ENCODE measurements at places on chromosomes 12 and 14.

- no peak for DNase-seq
Measured at GRCh38 chr14:81449114-81449513, 49.0 kb upstream of the STON2 start.

DNA sequence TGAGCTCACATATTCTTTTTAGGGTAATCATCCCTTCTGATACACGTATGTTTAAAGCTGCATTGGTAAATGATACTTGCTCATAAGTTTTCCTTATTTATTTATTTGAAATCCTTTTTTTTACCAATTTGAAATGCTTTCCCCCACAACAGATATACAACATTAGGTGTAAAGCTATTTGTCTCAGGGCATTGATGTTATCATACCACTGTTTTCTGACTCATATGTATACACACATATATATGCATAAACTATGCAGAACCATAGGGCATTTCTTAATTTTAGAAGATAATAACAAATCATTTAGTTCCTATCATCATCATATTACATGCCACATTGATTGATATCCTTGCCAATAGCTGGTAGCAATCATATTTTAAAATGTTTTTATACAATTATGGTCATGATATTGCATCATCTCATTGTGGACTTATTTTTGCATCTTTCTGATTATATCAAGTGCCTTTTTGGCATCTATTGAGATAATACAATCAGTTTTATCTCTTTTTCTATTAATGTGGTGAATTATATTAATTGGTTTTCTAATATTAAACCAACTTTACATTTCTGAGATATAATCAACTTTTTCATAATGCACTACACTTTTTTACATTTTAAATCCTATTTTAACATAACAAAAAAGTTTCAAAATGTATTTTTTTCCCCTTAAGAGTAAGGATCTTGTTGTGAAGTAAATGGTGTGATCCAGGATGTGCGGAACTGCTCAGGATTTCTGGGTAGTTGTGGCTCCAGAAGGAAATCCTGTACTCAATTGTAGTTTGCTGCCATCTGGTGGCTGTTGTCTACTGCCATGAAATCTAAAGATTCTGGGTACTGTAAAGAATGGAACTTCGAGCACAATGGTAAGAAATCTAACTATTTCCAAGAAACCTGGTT, 16.7 kb downstream of the OR9K2 start:
- DNase-seq = no peak

DNA sequence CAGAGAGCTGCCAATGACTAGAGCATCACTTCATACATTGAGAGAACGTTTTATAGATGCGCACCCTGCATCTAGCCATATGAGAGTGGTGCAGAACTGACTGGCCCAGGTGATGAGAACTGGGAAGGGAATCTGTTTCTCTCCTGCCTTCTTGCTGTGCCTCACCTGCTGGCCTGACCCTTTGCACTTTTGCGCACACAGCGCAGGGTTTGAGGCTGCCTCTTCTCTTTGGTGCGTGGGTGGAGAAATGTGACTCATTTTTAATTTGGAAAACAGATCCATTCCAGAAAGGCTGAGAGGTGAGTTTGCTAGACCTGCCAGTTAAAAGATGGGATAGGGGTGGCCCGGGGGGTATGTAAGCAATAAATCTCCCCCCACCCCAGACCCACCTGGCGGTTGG, 453 bp upstream of the ESRRB start:
- DNase-seq = no peak

GRCh38 chr14:93943052-93943451, 15.9 kb downstream of the FAM181A start:
- DNase-seq = no peak

DNA sequence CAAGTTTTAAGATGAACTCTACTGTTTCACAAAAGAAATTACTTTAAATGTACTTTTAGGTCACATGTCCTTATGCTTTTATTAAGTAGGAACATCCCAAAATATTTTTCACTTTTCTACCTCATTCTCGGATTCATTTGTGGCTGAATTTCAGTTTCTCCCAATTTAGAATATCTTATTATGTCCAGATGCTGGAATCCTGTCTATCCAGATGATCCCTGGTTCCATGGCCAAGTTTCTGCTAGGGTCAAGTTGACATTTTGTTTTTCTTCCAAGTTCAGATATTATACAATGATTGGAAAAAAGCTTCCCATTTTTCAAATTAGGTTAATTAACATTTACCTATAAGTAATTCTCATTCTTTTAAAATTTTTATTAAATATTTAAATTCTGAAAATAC, 181.8 kb upstream of the SLC16A7 start:
- DNase-seq = no peak

GRCh38 chr12:56206452-56207166, 15.1 kb downstream of the RNF41 start:
- DNase-seq = no peak

DNA sequence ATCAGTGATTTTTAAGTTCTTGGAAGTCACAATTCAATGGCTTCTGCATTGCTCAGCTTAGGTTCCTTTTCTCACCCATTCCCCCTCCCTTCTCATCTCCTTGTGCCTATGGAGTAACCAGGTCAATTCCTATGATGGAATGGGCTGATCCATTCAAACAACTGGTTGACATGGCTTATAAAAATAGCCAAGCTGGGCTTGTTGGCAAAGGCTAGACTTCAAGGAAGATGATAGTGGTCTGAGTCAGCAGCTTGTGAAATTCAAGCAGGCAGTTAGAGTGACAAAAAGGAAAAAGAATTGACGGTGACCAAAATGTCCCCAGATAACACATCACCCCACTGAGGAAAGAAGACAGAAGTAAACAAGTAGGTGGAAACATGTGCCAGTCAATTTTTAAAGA, 119.9 kb upstream of the PCED1B start:
- DNase-seq = no peak

DNA sequence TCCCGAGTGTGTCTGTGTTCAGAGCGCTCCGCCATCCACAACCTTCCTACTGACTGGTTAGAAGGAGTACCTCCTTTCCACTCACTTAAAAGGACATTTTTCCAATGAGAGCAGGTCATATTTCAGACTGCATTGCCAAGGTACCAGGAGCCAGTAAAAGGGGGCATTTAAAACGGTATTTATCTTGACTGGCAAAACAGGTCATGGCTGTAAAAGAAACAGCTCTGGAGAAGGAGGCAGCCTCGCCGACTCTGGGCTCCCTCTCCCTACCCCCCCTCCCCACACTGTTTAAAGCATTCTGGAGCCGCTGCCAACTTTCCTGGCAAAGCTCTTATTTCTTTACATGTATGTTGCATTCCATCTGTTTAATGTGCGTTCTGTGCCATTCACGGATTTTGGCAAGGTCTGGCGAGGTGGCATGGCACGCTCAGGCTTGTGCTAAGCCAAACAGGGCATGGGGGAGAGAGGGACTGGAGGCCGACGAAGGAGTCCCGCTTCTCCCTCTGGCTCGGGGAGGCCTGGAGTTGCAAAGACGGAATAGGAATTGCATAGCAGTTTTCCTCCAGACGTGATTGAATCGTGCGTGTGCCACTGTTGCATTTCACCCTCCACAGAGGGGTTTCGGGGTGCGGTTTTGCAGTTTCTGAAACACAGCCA, 41.2 kb upstream of the MED13L start:
- no peak for DNase-seq

DNA sequence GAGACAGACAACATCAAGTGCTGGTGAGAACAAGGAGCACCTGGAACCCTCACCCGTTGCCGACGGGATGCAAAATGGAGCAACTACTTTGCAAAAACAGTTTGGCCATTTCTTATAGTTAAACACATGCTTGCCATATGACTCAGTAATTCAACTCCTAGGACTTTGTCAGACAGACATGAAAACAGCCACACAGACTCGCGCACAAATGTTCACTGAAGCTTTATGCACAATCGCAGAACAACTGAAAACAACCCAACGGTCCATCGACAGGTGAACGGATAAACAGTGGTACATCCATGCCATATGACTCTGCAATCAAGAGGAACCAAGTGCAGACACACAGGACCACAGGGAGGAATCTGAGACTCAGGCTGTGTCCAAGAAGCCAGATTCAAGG, 30.8 kb downstream of the NCOR2 start:
- DNase-seq = no peak

- no peak for DNase-seq
Measured at GRCh38 chr12:62841846-62842245, 93.1 kb downstream of the PPM1H start.

GRCh38 chr12:91370086-91370868, 187.7 kb upstream of the DCN start:
- DNase-seq = no peak

DNA sequence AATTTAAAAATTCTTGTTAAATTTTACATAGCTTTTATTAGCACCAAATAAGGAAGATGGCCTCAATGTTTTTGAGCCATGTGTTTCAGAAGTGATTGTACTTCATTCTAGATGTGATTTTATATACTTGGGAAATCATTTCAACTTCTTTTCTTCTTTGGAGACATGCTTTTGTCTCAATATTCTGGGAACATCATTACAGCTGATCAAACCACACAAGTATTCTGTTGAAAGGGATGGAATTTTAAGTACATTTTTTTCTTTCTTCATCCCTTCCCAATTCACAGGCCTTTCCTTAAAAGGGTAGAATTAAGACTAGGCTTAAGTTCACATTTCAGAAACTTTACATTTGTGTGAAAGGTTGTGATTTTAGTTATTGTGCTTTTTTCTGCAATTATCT, 66.4 kb downstream of the PAPOLA start:
- DNase-seq = no peak

All from GM06990 (cell line).